Frontal cortex (tissue), 4 donors: ENCODE measurements at places on chromosomes 7 and 10.

- no peak for DNase-seq
Observed at GRCh38 chr7:142822714-142823113, 32.2 kb upstream of the EPHB6 start.

DNA sequence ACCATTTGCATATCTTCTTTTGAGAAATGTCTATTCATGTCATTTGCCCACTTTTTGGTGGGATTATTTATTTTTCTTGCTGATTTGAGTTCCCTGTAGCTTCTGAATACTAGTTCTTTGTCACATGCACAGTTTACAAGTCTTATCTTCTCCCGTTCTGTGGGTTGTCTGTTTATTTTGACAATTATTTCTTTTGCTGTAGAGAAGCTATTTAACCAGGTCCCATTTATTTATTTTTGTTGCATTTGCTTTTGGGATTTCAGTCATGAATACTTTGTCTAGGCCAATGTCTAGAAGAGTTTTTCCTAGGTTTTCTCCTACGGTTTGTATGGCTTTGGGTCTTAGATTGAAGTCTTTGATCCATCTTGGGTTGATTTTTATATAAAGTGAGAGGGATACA is 32.9 kb downstream of the GPR22 start:
- DNase-seq, result no peak

GRCh38 chr7:54837168-54837567 is 78.2 kb upstream of the SEC61G start:
- DNase-seq, result no peak

GRCh38 chr10:131982185-131982756 is 548 bp upstream of the BNIP3 start:
- DNase-seq, result peak; percentile 45

DNA sequence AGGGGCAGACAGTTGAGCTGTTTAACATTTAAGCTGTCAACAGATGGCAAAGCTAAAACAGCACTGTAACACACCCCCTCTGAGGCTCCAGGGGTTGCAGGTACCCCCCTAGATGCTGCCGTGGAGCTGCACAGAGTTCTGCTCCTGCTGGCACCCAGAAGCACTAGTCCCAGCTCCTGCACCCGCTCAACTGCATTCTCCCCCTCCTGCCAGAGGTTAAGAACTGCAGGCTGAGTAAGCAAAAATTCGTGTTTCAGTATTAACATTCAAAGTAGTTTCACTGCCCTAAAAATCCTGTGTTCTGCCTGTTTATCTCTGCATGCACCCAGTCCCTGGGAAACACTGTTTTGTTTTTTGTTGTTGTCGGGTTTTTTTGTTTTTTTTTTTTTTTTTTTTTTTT is 790.8 kb upstream of the KCND2 start:
- no peak for DNase-seq

GRCh38 chr10:23148214-23148613 is 43.9 kb upstream of the PTF1A start:
- no peak for DNase-seq

- DNase-seq, result peak; percentile 93
Observed at GRCh38 chr7:27160546-27161213, 4.2 kb upstream of the HOXA7 start.
